ENCODE measurements at places on chromosomes 1 and 21.

GRCh38 chr1:181317261-181317930 is 165.9 kb upstream of the CACNA1E start:
- no peak for DNase-seq

DNA sequence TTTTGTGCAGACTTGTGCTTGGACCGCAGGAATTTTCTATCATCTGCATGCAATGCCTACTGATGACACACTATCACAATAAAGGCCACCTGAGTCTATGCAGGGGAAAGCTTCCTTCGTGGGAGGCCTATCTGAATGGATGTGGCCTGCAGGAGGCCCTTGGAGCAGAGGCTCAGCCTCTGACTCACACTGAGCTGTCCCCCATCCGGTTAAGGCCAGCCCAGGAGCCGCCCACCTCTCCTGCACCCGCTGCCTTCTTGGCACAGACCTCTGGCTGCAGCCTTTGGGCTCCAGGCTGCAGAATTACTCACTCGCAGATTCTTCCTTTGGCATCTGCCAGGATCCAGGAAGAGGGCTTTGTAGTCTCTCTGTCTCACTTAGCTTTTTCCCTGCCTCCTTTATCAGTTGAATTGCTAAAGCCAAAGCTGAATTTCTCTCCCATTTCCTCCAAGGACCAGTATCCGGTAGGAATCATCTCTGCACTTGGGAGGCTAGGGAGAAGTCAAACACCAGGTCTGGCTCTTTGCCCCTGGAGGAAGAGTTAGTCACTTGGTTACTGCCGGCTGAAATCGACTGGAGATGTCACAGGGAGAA is 65.1 kb upstream of the JUN start:
- DNase-seq, result no peak

DNA sequence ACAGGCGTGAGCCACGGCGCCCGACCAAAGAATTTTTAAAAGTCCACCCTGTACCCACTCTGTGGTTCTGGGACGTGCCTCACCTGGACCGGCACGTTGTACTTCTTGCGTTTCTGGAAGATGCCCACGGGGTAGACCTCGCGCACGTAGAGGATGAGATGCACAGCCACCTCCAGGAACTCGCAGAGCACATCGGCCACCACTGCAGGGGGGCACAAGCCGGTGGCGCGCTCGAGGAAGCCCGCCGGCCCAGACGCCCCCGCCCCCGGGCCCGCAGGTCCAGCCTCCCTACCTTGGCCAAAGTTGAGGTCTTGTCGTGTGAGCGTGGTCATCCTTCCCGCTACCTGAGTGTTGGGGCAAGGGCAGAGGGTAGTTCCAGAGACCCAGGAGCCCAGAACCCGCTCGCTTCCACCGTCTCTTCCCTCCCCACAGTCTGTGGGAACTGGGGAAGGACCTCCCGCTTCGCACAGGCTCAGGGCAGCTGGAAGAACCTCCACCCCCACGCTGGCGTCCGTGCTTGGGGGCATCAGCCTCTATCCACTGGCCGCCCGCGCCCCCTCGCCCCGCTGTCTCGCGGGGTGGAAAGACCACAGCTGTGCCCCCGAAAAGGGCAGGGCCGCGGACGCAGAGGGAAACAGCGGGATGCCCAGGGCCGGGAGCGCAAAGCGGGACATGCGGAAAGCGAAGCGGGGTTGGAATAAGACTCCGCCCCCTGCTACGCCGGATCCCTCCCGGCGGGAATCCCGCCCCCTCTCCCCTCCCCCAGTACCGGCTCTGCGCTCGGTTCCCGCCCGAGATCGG is 478 bp downstream of the MAD2L2 start:
- no peak for DNase-seq

DNA sequence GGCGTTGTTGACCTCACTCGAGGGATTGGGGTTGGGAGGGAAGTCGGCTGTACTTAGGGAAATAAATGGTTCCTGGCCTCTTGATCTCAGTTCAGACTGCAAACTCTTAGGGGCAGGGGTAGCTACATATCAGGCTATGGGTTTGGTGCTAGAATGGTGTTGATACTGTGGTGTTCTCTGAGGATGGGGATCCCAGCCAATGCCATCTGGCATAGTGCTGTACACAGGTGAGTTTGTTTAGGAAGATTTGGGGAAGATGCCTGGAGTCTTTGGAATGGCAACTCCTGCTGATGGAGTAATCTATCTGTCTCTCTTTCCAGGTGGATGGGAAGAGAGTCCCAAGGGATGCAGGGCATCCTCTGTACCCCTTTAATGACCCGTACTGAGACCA is 14.3 kb upstream of the NASP start:
- no peak for DNase-seq

DNA sequence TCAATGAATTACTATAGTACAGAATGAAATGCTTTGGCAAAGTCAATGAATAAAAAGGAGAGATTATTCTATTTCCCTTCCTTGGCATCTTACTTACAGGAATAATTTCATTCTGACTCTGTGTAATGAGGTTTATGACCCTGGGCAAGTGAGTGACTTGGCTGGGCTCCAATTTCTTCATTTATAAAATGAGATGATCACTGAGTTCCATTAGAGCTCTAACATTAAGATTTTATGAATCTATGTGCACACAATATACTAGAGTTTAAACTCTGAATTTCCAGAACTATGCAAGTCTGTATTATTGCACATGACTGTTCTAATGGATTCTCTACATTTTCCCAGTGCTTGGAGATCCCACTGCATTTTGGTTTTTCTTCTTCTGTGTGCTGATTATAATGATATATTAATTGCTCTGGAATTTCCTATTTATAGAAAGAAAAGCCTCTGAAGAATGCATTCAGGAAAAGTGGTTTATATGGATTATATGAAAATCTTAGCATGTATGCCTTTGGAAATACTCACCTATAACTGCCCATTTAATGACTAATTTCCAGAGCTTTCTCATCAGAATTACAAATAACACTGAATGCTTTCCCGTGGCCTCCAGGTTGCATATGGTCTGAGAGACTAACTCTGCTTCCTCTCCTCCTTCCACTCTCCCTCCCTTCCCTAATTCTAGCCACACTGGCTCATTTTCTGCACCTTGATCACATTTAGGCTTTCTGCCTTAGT is 97.4 kb upstream of the CHRM3 start:
- DNase-seq, result no peak

- DNase-seq, result no peak
Observed at GRCh38 chr1:203129501-203130231, 2.1 kb downstream of the ADORA1 start.

- DNase-seq, result no peak
Observed at GRCh38 chr1:239805042-239805441, 286.6 kb upstream of the FMN2 start.

DNA sequence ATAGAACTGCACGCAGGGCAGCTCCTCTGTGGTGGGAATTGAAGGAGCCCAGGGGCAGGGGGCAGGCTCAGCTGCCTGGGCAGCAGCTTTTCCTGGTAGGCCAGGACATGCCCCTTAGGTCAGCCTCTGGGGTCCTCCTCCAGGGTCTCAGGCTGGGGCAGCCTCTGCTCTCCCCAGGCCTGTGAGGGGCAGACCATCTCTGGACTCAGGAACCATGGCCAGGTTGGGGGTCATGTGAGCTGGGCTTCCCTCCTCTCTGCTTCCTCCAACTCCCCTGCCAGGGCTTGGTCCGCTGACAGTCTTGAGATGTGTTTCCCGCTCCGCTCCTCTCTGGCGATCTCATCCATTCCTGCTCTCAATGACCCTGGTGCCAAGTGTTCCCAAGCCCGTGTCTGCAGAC is 5.7 kb downstream of the C1orf210 start:
- DNase-seq, result no peak

DNA sequence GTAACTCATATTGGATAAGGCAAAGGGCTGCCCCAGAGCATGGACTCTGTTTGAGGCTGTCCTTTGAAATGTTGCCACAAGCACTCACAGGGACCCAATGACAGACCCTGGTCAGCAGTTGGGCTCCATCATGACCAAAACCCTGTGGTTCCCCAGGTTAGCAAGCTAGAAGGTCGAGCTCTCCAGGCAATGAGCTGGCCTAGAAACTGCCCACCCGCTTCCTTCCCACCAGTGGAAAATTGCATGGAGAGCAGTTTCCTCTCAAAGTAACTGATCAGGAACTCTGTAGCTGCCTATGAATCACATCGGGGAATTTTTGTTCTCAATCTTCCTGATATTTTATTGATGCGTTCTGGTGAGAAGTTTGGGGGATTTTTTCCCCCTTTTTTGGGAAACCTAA is 52.8 kb downstream of the FHAD1 start:
- no peak for DNase-seq

DNA sequence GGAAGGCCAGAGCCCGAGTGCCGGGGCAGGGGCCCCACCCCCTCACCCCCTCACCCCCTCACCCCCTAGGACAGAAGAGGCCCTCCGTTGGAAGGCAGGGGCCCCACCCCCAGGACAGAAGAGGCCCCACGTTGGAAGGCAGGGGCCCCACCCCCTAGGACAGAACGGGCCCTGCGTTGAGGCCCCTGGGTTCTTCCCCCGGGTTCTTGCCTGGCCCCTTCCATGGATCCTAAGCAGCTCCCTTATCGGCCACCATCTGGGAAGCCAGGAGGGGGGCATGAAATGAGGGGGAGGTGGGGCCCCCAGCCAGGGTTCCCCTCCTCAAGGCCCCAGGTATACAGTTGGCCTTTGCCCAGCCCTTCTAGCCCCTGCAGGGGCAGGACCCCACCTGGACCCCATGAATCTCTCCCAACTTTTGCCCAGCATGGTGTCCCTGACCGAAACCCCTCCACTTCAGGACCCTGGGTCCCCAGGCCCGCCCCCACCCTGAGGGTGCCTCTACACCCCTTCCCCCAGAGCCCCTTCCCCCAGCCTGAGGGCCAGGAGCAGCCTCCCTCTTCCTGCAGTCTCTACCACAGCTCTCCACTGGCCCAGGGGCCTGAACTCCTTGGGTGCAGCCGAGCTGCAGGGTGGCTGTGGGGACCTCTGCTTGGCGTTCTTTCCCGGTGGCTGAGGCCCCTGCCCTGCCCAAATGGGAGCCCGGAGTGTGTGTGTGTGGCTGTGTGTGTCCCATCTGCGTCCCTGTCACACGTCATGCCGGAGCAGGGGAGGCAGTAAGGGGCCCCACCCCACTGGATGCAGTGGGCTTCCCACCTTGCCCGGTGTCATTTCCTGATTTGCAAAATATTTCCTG is 4.3 kb upstream of the VWA1 start:
- no peak for DNase-seq

GRCh38 chr1:62084310-62084890 is 110.2 kb upstream of the L1TD1 start:
- DNase-seq, result no peak

- DNase-seq, result no peak
Observed at GRCh38 chr1:228182296-228183030, 16.9 kb downstream of the IBA57 start.
